Stimulated activated CD4-positive, alpha-beta T cell treated with anti-CD3 and anti-CD28 coated beads, Interleukin-1b, Interleukin-23, amount 100 ng/mL, for 4 hours (primary cell): ENCODE measurements at places on chromosomes 4 and X.

GRCh38 chr4:18815081-18815778, 793.7 kb upstream of the LCORL start:
- DNase-seq = no peak

DNA sequence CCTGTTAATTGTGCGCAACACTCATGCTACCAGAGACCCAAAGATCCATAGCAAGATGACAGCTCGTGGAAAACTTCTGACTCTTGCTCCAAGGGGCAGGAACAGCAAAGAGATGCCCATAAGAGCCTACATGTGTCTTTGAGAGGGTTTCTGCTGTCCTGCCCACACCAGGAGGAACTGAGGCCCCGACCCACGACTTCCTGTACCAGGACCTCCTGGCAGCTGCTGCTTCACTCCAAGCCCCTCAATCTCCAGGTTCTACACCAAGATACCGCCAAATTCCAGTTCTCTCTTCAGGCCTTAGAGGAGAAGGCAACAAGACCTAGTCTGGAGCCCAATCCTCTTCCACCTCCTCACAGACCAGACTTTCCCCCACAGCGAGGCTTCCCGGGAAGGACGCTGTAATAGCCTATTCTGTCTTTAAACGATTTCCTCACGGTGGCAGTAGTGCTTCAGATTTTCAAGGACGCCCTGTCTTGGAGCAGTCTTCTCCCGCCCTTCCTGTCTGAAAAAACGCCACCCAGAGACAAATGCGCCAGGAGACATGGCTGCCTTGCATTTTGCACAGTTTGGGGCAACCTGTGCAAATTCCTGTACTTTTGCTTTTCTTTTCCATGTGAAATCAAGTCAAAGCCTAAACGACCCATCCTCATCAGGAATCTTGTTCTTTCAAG, 230.2 kb upstream of the STK26 start:
- DNase-seq = no peak

- no peak for DNase-seq
Observed at GRCh38 chr4:189088780-189089179, 851.9 kb upstream of the FRG1 start.

GRCh38 chr4:184514121-184514988, 40.0 kb upstream of the IRF2 start:
- no peak for DNase-seq

DNA sequence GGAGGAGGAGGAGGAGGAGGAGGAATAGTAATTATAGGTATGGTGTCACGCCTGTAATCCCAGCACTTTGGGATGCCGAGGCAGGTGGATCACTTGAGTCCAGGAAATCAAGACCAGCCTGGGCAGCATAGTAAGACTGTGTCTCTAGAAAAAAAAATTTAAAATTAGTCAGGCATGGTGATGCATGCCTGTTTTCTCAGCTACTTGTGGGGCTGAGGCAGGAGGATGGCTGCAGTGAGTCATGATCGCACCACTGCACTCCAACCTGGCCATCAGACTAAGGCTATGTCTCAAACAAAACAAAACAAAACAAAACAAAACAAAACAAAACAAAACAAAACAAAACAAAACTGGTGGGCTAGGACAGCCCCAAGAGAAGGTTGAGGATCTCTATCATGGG, 3.0 kb downstream of the STARD8 start:
- DNase-seq = no peak

DNA sequence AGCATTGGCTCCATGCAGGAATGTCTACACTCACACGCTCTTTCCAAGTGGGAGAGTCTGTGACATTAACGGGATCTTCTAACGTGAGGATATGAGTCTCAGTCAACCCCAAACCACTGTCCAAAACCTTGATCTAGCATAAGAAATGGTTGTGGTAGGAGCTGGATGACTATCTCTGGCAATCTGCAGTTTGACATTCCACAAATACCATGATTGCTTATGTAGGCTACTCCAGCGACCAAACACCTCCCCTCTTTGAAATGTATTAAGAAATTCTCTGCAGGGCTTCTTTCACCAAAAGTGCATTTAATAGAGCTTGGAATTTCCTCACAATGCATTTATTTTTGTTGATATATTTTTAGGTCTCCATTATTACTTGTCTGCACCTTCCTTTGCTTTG, 14.1 kb upstream of the STX18 start:
- no peak for DNase-seq

- no peak for DNase-seq
Observed at GRCh38 chrX:68464796-68465195, 31.5 kb upstream of the OPHN1 start.
